ENCODE measurements at places on chromosomes 1 and 21.

GRCh38 chr1:175331891-175332290, 139.3 kb upstream of the KIAA0040 start:
- no peak for DNase-seq

DNA sequence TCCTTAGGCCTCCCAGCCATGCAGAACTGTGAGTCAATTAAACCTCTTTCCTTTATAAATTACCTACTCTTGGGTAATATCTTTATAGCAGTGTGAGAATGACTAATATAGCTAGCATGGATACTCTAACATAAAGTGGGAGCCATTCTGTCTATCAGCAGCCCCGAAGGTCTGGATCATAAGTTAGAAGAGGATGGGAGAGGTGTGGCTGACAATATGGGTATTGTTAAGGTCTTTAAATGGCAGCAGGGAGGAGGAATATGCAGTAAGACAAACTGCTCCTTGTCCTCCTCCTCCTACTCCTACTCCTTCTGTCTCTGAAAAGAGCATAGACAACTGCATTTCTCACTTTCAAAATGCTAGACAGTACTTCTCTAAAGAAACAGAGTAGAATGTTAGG, 214.0 kb upstream of the C1orf87 start:
- no peak for DNase-seq

DNA sequence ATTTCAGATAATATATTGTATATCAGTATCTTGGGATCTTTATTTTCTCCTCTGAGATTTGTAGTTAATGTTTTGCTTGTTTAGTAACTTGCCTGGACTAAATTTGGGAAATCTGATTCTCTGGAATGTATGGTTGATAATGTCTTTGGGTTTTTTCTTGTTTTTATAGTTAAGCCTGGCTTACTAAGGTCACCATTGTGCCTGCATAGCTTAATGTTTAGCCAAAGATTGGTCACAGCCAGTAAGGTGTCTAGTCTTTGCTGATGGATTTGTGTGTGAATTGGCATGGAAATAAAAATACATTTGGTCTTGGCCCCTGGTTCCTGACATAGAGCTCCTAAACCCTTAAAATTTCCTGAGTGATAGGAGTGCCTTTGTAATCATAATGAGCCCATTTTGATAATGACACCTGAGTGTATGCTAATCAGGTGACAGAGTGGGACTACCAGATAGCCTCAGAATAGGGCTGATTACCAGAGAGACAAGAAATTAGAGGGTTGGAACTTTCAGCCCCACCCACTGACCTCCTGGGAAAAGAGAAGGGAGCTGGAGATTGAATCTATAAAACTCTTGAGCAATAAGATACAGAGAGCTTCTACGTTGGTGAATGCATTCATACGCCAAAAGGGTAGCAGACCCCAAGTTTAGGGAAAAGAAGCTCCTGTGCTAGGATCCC, 47.9 kb upstream of the NUF2 start:
- no peak for DNase-seq

DNA sequence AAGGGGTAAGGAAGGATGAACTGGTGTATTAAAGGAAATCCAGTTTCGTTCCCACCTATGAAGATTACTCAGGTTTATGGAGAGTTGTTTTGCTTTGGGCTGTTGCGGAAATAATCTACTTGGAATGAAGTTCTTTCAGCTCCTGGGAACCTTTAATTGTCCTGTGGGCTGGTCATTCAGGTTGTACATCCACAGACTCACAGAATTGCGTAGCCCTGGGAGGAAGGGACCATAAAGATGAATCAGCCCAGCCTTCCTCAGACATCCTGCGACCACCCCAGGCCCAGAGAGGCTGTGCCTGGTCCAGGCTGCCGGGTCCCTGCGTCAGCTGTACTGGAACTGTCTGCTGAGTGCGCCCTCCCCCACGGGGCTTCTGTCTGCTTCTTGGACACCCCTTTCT, 72.7 kb downstream of the GALNT2 start:
- DNase-seq = no peak

- no peak for DNase-seq
Measured at GRCh38 chr1:231354330-231355020, 16.4 kb downstream of the SPRTN start.

GRCh38 chr1:115265099-115265498, 73.0 kb downstream of the NGF start:
- DNase-seq = no peak

DNA sequence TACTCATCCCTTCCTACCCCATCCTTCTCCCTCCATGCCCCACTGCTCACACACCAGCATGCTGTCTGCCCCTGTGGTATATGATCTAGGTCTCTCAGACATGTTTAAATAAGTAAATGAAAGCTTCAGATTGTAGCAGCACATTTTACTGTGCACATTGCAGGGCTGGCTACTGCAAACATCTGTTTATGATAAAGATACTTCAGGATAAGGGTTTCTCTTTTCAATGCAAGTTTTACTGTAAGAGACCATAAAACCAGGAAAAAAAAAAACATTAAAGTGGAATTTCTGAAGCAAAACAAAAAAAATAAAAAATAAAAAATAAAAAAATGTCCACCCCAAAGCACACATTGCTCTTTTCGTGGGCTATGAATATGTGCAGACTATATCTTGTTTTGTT, 184.4 kb downstream of the USH2A start:
- DNase-seq = no peak
